NCI-H2107 (cell line): ENCODE measurements at places on chromosomes 6 and 20.

- no peak for DNase-seq
Observed at GRCh38 chr20:41363601-41364000, 3.0 kb downstream of the EMILIN3 start.

DNA sequence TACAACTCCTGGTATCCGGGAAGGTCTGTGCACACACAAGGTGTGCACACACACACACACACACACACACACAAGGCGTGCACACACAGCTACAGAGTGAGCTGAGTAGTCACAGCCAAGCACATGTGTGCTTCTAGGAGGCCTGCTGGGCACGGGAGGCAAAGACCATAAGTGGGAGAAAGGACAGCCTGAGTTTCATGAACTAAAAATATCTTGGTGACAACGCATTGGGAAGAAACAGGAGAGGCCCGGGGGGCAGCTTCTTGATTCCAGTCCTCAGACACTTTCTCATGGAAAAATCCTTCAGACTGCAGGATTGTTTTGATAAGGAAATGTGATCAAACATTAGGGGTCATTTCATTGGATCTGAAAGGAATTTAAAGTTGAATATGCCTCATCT, 2.6 kb downstream of the TRAF3IP2 start:
- no peak for DNase-seq

DNA sequence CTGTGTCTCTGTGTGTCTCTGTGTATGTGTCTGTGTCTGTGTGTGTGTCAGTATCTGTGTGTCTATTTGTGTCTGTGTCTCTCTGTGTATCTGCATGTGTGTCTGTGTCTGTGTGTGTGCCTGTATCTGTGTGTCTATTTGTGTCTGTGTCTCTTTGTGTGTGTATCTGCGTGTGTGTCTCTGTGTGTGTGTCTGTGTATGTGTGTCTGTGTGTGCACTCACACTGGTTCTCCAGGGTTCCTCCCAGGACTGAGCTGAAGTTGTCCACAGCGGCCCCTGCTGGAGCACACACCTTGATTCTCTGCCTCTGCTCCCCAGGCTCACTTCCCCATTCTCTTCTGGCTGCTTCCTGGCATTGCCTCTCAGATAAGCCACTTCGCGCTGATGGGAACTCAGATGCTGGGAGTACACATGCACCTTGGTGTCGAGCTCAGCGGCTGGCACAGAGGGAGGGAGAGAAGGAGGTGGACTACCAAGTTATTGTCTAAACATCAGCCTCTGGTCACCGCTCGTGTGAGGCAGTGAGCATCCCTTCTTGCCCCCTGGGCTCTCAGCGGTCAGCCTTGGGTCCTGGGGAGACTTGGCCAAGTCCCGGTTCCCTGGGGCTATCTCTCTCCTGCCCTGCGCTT, 104.9 kb upstream of the NXT1 start:
- DNase-seq: no peak

GRCh38 chr20:10404959-10405530, 29.0 kb downstream of the MKKS start:
- no peak for DNase-seq

DNA sequence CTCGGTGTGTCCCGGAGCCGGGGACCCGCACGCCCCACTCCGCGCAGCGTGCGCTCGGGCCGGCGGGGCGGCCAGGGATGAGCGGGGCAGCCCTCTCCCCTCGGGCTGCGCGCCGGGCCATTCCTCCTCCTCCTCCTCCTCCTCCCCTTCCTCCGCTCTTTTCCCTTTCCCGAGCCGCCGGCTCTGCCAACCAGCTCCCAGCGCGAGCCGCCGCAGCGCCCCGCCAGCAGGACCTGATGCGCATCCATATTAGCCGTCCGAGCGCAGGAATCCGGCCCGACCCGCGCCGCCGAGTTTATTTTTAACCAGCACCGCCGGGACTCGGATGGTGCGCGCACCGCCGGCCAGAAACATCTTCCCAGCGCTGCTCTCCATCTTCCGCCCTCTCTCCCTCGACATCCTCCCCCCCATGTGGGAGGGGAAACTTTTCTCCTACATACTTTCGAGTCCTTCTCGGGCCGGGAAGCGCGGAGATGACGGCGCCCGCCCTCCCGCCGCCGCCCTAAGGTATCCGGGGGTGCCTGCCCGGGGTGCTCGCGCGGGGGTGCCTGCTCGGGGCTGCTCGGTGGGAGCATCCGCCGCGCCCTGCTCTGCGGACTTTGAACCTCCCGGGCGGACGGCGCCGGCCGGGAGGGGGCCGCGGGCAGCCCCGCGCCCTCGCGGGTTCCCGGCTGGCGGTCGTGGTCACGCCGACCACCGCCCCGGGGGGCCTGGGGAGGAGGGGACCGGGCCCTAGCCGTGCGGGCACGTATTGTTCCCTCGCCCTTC, 619 bp downstream of the RREB1 start:
- DNase-seq: no peak

GRCh38 chr20:2303673-2304072, 7.9 kb downstream of the TGM3 start:
- DNase-seq: no peak

- no peak for DNase-seq
Observed at GRCh38 chr6:100134703-100135102, 140.7 kb upstream of the MCHR2 start.
